ENCODE measurements at places on chromosomes 5 and 9. TPM values are rescaled to one million over a fixed set of nuclear protein-coding genes. Genes with fewer than 3 reads are reported as not detected.

Gene PROB1
- 0.43 TPM for polyA plus RNA-seq

Gene ATG12
- 117 TPM for polyA plus RNA-seq

Gene NR5A1
- not detected for polyA plus RNA-seq

Gene SAXO1
- polyA plus RNA-seq, result not detected

Gene TDRD7
- polyA plus RNA-seq, result 10.5 TPM

DNA sequence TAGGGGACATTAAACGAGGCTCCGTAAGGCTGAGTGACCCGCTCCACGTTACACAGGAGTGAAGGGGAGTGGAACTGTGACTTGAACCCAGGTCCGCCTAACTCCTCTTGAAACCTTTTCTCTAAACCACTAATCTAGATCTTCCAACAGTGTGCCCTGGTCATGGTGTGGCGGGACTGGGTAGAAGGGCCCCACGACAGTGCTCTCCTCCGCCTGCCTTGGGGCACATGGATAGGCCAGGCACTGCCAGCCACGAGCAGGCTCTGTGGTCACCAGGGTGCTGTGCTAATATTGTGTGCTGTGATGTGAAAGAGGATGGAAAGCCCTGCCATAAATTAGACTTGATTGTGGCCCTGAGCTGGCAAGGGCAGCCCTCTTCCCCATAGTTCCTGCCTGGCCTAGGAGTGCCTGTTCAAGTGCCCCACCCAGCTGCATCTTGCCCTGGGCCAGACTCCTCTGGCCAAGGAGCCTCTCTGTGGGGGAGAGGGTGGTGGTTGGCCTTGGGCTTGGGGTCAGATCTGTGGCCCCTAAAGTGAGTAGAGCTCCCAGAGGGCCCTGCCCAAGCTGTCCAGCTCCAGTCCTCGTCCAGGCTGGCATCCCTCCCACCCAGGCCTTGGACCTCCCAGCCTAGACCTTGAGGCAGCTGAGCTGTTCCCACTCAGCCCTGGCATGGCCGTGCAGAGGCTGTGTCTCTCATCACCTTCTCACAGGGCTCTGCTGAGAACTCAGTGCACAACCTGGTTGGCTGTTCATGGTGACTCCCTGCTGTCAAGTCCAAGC lies 67.8 kb upstream of the TBC1D2 start:
- H3K36me3 ChIP-seq, result no peaks in the 10 kb centered on the region
- no peak overlapping the region for H3K4me3 ChIP-seq
- no peaks in the 10 kb centered on the region for H3K27me3 ChIP-seq
- no peak overlapping the region for H3K27ac ChIP-seq
- peaks cover 10% of the 10 kb centered on the region for H3K4me1 ChIP-seq
- DNase-seq, result no peak

DNA sequence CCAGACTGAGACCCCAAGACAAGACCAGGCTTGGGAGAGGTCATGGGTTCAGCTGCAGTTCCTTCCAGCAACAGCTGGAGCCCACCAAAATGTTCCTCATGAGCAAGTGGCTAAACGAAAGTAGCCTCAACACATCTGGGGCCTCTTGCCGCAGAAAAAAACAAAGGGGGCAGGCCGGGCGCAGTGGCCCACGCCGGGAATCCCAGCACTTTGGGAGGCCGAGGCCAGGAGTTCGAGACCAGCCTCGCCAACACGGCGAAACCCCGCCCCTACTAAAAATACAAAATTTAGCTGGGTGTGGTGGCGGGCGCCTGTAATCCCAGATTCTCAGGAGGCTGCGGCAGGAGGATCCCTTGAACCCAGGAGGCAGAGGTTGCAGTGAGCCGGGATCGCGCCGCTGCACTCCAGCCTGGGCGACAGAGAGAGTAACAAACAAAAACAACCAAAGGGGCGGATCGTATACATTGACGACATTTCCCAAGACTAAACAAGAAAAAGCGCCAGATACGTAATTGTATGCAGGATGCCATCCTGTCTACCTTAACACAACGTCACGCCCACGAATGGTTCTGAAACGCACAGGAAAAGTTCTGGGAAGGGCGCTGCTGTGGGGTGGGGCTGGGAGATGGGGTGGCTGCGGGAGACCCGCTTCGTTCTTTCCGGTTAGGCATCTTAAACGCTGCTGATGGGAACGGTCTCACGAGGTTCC lies 1.7 kb downstream of the INPP5E start:
- H3K27ac ChIP-seq, result peak overlapping the region; percentile 77
- peaks cover 23% of the 10 kb centered on the region for H3K36me3 ChIP-seq
- no peaks in the 10 kb centered on the region for H3K27me3 ChIP-seq
- H3K4me1 ChIP-seq, result peaks cover 13% of the 10 kb centered on the region

DNA sequence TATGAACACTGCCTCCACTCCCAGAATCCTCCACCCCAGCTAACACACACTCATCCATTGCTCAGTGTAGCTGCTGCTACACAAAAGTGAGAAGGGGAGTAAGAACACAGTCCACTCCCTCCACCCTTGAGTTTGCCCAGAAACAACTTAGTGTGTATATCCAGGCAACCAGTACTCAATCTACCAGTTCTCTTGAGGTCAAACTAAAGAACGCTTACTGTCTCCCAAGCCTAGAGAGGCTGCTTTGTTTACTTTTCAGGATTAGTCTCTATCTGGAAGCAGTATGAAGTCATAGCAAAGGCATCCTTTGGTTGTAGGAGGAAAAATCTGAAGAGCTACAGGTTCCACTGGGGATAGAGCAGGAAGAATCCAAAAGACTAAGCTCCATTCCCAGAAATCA lies 296.3 kb downstream of the KCNN2 start:
- H3K4me3 ChIP-seq, result no peak overlapping the region
- no peak overlapping the region for H3K27ac ChIP-seq
- no peaks in the 10 kb centered on the region for H3K36me3 ChIP-seq
- no peaks in the 10 kb centered on the region for H3K27me3 ChIP-seq
- no peak for DNase-seq

DNA sequence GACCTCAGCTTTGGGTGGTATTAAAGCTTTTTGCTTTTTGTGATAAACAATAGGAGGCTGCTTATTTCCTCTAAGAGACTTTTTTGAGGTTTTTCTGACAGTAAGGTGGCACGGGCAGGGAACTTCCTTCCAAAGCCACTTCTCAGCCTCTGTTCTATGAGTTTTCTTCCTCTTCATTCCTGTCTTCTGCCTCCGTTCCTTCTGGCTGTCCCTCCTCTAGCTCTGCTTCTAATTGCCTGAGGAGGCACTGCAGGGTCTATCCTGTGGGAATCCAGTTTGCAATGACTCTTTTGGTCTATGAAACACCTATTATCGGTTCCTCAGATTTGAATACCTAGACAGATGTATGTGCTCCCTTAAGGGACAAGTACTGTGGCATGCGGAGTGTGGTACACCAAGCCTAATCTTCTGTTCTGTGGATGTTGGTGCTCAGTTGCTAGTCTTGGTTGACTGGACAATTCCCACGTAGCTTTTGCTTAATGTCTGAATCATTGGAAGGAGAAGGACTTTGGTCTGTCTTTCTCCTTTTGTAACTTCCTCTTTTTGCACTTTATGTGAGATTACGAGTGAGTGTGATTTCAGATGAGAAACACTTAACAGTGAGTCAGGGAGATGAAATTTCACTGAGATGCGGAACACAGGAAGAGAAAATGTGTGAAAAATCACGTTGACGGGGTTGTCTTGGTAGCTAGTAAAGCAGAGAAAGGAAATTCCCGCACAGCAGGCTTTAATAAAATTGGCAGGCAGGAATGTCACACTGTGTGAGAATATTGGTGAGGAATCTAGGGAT lies 305.2 kb downstream of the EFNA5 start:
- no peak overlapping the region for H3K27ac ChIP-seq
- H3K27me3 ChIP-seq, result no peaks in the 10 kb centered on the region
- no peaks in the 10 kb centered on the region for H3K4me1 ChIP-seq
- no peaks in the 10 kb centered on the region for H3K36me3 ChIP-seq
- no peak for DNase-seq

GRCh38 chr9:81976351-81976750 lies 12.2 kb upstream of the SPATA31D1 start:
- H3K27me3 ChIP-seq, result no peaks in the 10 kb centered on the region
- no peaks in the 10 kb centered on the region for H3K4me1 ChIP-seq
- no peak overlapping the region for H3K27ac ChIP-seq
- H3K4me3 ChIP-seq, result no peak overlapping the region

GRCh38 chr9:90105773-90106172 lies 501.0 kb downstream of the GADD45G start:
- no peaks in the 10 kb centered on the region for H3K27me3 ChIP-seq
- H3K36me3 ChIP-seq, result no peaks in the 10 kb centered on the region
- H3K27ac ChIP-seq, result no peak overlapping the region
- no peak for DNase-seq
- no peak overlapping the region for H3K4me3 ChIP-seq

DNA sequence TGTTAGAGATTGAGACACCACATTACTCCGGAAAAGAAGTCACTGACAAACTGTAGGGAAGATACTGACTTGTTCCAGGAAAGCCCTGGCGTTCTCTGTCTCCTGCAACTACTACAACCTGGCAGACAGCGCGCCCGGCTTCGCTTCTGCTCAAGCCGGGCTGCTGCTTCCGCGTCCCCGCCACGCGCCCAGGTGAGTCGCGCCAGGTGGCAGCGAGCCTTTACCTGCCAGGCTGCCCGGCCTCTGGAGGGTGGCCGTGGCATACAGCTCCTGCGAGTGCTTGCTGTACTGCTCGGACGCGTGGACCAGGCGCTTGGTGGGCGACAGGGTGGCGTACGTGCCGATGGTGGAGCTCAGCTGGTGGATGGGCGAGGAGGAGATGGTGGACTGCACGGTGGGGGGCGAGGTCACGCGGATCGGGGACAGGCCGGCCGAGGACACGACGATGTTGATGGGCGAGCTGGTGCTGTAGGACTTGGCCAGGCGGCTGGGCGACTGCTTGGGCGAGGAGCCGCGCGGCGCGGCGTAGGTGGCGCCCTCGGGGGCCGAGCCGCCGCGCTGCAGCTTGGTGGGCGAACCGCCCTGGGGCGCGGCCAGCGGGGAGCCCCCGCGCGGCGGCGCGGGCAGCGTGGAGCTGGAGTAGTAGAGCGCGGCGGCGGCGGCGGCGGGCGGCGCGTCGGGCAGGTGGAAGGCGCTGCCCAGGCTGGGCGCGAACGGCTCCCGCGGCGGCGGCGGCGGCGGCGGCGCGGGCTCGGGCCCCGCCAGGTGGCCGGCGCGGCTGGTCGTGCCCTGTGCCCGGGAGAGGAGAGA lies 519.6 kb downstream of the CTNND2 start:
- no peaks in the 10 kb centered on the region for H3K4me1 ChIP-seq
- no peak overlapping the region for H3K4me3 ChIP-seq
- H3K36me3 ChIP-seq, result no peaks in the 10 kb centered on the region
- H3K27me3 ChIP-seq, result peaks cover 8% of the 10 kb centered on the region
- no peak overlapping the region for H3K27ac ChIP-seq
